Skeletal muscle cell (primary cell): ENCODE measurements at places on chromosomes 16 and 17.

DNA sequence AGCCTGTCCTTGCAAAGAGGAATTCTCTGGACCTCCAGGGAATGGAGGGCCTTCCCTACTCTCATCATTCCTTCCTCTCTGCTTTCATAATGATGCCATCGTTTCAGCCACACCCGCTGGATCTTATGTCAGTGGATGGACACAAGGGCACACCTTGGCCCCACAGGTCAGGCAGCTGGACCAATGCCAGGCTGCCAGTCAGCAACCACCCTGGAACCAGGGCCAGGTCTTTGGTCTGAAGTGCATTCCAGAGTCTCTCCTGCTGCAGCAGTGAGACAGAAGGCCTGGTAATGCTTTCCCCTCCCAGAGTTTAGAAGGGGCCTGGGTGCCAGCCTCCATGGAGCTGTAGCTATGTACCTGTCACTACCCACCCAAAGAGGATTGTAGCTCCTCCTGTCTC, 7.4 kb downstream of the C1QL1 start:
- DNase-seq, result no peak

- no peak for DNase-seq
These were observed 37.2 kb downstream of the ABR start for GRCh38 chr17:1142561-1142971.

DNA sequence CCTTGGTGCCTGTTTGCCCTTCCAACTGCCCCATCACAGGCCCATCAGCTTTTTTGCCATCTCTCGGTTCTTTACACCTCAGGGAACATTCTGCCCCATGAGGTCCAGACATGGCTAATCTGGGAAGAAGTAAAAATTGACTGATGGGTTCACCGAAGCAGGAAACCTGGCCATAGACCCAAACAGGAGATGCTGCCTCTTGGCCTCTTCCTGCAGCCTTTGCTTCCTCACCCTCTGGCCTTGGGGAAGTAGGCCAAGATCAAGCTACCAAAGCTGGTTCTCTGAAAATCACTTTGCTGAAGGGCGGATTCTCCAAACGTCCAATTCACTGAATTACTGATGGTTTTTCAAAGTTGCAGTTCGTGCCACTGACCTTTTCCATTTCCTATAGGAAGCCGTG, 56.1 kb downstream of the ARSG start:
- DNase-seq, result no peak

DNA sequence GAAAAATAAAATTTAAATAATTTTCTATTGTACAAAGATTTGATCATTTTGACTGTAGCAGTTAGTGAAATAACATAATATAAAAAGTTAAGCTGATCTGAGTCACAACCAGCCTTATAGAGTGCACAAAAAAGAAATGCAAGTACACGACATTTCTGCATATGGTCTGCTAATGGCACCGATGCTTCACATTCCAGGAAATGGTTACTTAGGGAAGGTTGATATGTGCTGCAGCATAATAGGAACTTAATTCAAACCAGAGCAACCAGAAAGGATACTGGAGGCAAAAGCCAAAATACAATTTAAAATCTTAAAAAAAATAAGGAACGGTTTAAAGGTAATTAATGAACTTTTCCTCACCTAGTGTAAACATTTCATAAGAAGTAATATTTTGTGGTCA, 10.0 kb upstream of the CFDP1 start:
- no peak for DNase-seq

GRCh38 chr17:1123393-1123831, 56.4 kb downstream of the ABR start:
- no peak for DNase-seq

- DNase-seq, result no peak
These were observed 139.5 kb downstream of the CYLD start for GRCh38 chr16:50881331-50881830.

GRCh38 chr16:88681709-88682451, 4.4 kb downstream of the SNAI3 start:
- no peak for DNase-seq

DNA sequence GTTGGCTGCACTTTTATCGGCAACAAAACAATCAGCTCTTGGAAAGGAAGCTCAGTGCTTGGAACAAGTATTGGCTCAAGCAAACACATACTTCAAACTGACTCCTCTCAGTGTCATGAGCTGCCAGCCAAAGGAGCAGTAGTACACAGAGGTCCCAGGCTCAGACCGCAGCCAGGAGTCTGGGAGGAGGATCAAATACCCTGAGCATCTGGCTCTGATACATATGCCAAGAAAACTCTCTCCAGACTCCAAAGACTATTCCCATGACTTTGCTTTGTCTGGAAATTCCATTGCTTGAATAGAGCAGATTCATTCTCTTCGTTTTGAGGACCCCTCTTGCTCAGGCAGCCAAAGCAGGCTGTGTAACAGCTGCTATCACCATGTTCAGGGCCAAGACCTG, 501.6 kb upstream of the PSMD7 start:
- no peak for DNase-seq

DNA sequence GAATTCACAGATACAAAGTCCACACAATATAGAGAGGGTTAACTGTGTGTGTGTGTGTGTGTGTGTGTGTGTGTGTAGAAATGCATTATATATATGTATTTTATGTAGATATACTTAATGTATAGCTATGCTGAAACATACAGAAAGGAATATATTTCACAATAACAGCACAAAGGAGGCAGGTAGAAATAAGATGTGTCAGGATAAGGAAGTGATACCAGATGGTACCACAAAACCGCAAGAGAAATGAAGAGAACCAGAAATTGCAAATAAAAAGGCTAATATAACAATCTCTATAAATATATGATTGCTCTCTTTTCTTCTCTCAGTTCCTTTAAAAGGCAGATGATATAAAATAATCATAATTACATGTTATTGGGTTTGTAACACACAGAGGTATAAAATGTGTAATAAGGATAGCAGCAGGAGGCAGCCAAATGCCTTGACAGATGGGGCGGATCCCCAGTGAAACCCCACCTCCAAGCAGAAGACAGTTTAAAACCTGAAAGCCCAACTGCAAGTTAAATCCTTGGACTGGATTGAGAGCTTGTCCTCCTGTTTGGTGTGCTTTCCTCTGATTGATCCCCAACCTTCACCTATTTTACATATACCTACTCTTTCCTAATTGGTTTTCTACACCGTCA, 365.4 kb upstream of the C16orf82 start:
- DNase-seq, result no peak

- no peak for DNase-seq
These were observed 26.1 kb downstream of the WNT9B start for GRCh38 chr17:46877466-46877865.

DNA sequence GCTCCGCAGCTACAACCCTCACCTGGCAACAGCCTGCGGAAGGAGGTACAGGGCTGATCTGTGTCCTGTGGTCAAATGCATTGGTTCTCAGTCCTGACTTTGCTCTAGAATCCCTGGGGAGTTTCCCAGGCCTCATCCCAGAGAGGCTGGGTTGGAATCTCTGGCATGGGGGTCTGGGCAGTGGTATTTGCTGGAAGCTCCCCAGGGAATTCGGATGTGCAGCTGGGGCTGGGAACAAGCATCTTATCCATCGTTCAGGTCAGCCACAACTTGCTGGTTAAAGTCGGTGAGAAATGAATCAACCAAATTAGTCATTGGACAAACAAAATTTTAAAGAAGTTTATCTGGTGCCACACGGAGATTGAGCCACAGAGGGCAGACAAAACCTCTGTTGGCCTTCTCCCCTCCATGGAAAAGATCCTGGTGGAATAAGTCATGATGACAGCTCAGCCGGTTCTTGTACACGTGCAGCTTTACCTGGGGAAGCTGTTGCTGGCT, 231.2 kb downstream of the FOXL1 start:
- peak; percentile 81 for DNase-seq

DNA sequence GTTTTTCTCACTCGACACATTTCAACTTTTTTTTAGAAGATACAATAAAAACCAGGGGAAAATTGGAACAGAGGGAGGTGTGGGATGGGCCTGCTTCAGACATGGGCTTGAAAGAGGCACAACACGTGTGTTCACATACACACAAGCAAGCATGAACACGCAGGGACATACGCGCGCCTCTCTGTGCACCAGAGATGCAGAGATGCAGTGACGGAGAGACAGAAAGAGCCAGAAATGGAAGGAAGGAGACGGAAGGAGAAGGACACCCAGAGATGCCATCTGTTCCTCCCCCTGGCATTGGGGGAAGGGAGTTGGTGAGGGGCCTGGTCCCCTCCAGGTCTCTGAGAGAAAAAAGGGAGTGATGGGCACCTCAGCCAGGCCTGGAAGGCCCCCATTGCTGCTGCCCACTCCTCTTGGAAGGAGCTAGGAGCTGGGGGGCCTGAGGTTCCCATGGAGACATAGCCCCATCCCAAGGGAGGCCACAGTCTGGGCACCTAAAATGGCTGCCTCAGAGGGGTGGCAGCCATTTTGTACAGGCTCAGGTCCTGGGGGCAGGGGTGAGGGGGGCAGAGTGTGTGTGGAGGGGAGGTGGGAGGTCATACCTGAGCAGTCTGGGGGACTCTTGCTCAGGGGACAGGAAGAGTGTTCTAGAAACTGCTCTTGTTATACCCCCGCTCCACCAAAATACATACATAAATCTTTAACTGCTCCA, 3.8 kb upstream of the NEUROD2 start:
- DNase-seq, result no peak

DNA sequence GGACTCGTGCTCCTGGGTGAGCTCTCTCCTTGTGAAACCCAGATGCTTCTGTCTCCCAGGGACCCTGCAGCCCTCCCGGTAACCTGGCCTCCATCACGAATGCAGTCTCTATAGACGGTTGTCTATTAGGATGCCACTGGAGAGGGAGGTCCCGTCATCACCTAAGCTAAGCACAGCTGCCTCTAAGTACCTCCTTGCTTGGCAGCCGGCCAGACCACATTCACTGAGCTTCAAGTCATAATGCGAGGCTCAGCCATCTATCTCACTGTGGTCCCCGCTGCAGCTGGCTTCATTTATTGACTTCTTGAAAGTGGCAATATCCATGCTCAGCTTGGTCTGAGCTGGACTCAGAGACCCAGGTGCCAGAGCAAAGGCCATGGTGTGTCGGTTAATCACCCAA, 74.5 kb upstream of the HSBP1 start:
- DNase-seq, result no peak

DNA sequence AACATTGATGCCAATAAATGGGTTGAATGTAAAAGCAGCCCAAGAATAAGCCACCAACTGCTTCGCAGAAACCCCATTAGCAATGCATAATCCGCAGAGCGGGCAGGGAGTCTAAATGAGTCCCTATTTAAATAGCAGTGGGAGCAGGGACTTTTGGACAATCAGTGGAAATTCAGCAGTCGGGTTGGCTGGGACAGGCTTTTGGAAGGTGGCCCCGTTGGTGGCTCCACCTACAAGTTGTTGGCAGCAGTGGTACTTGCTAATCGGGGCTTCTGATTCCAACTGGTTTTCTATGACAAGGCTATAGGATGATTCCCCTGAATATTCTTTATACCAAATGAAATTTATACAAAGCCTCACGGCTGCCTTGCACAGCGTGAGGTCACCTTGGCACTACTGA, 86.3 kb downstream of the WDR59 start:
- DNase-seq, result no peak

DNA sequence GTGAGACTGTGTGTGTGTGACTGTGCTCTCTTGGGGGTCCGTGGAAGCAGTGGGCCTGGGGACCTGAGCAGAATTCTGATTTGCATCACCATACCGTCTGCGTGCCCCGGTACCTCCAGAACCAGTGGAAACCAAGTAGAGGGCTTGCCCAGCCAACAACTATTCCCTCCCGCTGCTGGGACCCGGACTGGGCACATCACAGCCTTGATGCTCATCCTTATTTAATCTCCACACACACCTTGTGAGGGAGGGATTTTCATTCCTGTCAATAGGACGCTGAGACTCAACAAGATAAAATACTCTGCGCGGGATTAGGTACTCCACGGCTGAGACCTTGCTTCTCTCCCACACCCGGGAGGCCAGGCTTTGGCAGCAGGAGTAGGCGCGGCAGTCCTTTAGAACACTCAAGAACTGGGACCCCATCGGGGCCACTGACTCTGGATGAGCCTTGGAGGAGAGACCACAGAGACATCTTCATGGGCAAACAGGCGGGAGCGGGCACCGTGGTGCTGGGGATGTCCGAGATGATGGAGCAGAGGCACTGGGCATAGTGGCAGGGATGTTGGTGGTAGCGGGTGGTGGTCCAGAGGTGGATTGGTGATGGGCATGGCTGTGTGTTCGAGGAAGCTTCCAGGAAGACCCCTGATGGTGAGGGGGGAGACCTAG, 208.0 kb downstream of the NTN1 start:
- DNase-seq, result no peak

- no peak for DNase-seq
These were observed 9.5 kb upstream of the MRC2 start for GRCh38 chr17:62617894-62618472.

DNA sequence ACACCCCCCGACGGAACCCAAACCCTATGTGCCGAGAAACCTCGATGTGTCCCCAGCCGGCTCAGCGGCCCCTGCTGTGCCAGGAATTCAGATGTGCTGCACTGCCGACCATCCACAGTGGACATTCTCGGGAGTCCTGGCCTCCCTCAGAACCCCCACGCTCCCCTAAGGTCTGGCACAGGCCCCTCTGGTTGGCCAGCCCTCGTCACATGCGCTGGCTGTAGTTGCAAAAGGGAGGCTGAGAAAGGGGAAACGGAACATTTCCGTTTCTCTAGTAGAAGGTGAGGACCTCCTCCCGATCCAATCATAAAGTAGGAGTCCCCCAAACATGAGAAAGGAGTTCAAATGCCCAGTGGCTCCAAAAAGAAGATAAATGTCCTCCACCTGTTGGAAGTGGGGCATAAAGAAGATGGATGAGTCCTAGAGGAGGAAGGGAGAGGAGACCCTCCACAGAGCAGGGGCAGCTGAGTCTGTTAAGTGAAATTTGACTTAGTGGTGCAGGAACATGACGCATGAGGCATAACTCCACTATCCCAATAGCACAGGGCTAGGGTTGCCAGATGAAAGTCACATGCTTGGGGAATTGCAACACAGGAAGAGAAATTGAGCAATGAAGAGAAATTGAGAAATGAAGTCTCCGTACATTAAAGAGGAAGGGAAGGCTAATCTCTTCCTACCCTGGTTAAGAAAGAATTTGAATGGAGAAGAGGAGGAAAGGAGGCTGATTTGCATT, 49.3 kb upstream of the WSB1 start:
- DNase-seq, result peak; percentile 95

- DNase-seq, result no peak
These were observed 166.4 kb downstream of the TANC2 start for GRCh38 chr17:63132459-63132911.

DNA sequence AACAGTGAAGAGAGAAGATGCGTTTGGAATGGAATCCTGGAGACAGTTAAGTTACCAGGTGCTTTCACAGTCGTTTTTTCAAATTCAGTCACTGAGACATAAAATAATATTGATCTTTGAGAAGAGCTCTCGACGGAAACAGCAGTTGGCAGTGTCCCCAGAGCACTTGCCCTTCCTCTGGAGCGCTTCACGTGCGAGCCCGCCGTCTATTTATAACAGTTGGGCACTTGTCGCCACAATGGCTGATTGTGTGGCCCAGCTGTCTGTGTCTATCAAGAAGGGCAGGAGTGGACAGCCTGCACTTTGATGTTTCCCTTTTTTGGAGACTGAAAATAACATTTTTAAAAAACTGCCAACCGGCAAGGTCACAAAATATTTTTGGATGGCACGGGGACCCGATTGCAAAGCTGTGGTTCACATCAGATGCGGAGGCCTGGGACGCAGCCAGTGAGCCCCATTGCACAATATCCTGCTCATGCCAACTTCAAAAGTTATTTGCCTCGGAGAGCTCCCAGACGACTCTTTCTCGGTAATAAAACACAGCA, 62.9 kb downstream of the ADCY9 start:
- DNase-seq, result no peak

- DNase-seq, result no peak
These were observed 25.1 kb upstream of the TMC7 start for GRCh38 chr16:18958621-18959029.

GRCh38 chr16:89484041-89484501, 6.3 kb downstream of the ANKRD11 start:
- no peak for DNase-seq
